ENCODE measurements at places on chromosomes 12 and 14. TPM values are rescaled to one million over a fixed set of nuclear protein-coding genes. Genes with fewer than 3 reads are reported as not detected.

The TPH2 gene
- not detected for polyA plus RNA-seq

The UNC119B gene
- polyA plus RNA-seq, result 9.7 TPM

The CFAP73 gene
- not detected for polyA plus RNA-seq

The CD69 gene
- 87.9 TPM for polyA plus RNA-seq

The NANOG gene
- not detected for polyA plus RNA-seq

The SMIM10L1 gene
- 14.0 TPM for polyA plus RNA-seq

The COL2A1 gene
- not detected for polyA plus RNA-seq

Measured in naive thymus-derived CD8-positive, alpha-beta T cell (primary cell).